ENCODE measurements at places on chromosomes 2 and 18.

DNA sequence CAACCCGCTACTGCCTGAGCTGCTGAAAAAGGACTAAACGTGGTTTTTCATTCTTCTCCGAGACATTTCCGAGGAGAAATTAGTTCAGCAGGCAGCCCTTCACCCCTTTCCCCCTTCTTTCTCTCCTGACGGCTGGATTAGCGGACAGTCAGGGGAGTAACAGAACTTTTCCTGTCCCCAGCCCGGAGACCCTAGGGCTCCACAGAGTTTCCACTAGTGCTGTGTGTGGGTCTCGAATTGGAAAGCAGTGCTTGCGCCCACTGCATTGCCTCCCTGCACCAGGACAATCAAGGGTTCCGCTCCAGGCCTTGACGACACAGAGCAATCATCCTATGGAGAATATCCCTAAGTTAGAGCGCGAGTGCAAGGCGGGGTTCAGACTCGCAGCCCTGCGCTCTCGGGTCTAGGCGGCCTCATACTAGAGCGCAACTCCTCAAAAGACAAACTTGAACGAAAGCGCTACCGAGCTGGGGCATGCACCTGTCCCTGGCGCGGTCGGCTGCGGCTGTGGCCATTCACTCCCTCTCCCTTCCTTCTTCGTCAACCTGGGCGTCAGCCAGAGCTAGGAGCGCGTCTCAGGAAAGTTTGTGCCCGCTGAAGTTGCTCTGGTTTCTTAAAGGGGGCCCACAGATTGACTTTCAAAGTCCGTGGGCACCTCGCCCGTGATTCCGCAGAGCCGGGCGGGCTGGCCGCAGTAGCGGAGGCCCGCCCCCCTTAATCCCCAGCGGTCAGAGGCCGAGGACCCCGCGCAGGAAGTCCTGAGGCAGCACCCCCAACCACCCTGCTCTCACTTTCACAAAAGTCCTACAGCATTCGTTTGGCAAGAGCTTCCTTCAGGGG lies 801 bp downstream of the OSR1 start:
- peak; percentile 32 for DNase-seq

DNA sequence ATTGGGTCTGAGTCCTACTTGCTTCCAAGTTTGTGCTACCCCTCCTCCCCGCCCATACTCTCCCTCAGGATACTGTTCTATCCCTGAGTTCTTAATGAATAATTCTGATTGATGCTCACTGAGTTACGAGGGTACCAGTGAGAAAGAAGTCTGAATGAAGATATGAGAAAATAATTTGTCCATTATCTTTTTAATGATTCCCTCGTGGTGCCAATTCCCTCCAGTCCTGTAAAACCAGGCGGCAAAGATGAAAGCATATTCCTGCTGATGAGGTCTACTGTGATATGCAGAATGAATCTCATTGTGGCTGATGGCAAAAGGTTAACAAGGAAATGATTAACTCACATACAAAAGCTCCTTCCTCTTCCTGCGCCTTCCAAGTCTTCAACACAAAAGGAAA lies 650.2 kb upstream of the SLC39A10 start:
- no peak for DNase-seq

DNA sequence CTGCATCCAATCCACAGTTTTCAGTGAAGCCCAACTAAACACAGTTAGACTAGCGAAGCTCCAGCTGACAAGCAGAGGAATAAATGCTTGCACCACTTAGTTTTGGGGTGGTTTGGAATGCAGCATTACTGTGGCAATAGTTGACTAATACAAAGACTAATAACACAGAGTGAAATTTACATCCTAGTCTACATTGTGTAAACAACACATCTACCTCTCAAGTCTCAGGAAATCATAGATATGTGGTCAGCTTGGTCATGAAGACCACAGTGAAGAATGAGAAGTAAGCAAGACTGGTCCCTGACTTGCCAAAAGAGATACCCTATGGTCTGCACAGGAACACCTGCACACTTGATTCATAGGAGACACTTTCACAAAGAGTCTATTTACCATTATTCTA lies 155.1 kb upstream of the TANK start:
- no peak for DNase-seq

DNA sequence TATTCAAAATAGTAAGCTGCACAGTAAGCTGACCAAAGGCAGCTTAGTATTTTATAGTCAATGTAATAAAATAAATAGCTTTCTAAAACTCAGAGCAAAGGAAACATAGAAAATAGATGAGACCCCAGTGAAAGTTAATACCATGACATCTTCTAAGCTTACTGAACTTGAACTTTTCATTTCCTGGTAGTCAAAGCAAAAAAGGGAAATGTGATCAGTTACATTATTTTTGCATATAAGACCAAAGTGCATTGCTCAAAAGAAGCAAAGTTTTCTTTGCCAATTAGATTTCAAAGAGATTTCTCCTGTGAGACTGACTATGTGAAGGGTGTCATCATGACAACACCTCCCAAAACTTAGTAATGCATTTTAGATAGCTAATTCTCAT lies 70.2 kb downstream of the MYO1B start:
- DNase-seq: no peak

- no peak for DNase-seq
Observed at GRCh38 chr2:71948781-71949536, 198.7 kb downstream of the CYP26B1 start.

DNA sequence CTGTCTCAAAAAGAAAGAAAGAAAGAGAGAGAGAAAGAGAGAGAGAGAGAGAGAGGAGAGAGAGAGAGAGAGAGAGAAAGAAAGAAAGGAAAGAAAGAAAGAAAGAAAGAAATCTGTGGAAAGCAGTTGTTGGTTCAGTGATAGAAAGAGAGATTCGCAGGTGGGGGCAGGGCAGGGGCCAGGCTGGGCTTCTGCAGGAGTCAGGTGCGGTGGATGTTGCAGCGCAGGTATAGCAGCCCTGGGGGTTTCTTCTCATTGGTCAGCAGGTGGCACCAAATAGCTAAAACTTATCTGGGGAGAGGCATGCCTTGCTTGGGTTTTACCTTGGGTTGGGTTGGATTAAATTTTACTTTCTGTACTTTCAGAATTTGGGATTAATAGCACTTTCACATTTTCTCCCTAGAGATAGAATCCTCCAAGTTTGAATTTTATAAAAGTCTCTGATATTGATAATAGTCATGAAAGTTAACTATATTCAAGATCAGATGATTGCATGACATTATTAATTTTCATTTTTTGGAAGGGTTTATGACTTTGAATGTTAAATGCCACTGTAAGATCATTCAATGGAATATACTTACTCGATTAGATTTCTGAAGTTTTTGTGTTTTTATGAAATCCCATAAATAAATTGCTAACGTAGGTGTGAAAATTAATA lies 66.6 kb downstream of the SPTBN1 start:
- DNase-seq: peak; percentile 87

GRCh38 chr2:111198701-111199100 lies 78.0 kb downstream of the BCL2L11 start:
- no peak for DNase-seq

GRCh38 chr18:69658685-69659084 lies 258.0 kb downstream of the DOK6 start:
- no peak for DNase-seq

- DNase-seq: no peak
Observed at GRCh38 chr2:119069781-119070180, 88.8 kb downstream of the C1QL2 start.

DNA sequence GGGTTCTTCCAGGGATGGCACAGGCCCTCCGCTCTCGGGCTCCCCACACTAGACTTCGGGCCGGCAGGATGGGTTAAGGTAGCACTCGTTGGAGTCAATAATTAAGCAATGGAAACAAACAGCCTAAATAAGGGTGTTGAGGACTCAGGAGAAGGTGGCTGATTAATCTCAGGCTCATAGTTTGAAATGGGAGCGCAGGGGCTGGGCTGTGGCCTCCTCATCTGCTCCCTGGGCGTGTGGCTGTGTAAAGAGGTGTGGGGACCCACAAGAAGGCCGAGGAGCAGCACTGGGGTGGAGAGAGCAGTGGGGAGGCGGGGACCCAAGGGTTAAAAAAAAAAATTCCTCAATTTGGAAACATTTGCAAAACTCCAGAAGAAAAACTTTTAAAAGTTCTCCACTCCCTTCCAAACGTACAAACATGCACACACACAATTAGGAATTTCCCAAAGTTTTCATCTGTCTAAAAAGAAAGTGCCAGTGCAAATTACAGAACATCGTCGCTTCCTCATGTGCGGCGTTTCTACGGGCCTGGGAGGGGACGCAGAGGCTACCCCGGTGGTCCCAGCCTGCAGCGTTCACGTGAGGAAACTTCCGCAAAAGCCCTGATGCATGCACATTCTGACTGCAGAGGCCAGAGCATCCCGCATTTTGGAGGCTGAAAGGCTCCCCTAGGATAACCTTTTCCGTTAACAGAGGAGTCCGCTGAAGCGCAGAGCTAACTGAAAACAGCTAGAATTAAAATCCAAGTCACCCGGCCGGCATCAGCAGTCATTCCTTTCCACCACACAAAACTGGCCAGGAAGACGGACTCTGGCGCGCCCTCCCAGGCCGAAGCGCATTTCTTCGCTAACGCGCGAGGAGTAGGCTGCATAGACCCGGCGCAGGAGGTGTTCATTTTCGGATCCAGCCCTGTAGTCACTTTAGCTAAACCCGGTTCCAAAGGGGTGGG lies 1.0 kb upstream of the TUBB6 start:
- DNase-seq: no peak

DNA sequence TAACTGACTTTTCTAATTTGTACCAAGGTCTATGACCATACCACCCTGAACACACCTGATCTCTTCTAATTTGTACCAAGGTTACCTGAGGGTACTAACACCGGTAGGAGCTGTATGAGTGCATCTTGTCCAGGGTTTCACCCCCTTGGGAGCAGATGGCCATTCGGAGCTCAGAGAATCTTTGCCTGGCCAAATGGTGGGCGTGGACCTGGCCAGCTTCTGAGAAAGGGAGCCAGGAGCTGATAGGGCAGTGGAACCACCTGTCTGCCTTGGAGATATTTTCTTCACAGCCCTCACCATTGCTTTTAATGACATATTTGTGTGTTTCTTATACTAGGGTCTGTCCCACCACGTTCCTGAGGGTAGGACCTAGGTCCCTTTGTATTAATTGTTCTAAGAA lies 188.9 kb downstream of the LDLRAD4 start:
- no peak for DNase-seq

Data from Caco-2 (cell line).